ENCODE measurements at places on chromosomes 5 and 9.

GRCh38 chr9:86563936-86564335, 209.7 kb upstream of the TUT7 start:
- no peak for DNase-seq

GRCh38 chr9:126982215-126983002, 67.8 kb downstream of the RALGPS1 start:
- no peak for DNase-seq

- DNase-seq, result no peak
Observed at GRCh38 chr5:128920345-128921215, 44.7 kb upstream of the SLC27A6 start.

DNA sequence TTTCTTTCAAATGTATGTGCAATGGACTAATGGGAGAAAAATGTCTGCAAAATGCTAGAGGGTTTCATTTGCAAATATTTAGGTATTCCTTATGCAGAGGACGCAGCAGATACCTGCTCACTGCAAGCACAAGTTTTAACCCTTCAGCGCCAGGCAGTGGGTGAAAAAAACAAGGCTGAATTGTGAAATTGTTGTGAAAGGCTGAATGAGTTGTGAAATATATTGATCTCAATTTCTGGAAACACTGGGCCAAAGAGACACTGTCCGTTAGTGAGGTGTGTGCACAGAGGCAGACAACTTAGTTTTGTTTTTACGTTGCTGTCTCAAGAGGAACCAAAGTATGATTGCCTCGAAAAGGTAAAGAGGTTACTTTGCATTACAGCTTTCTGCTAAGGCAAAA, 18.8 kb downstream of the FUBP3 start:
- no peak for DNase-seq

DNA sequence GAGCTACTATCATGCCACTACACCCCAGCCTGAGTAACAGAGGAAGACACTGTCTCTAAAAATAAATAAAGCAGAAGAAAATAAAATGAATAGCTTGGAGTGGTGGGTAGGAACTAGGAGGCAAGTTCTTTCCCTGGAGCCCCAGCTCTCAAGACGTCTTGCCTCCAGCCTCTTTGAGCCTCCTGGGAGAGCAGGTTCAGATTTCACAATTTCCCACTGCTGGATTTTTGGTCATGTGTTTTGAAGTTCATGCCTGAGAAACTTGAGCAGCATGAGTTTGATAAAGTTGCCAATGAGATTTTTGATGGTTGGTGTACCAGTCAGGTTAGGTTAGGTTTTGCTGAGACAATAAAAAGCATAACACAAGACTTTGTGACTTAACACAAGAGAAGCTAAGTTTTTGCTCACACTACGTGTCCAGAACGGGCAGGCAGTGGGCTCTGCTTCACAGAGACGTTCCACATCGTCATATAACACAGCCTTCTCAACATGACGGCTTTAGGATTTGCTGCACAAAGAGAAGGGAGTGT, 4.1 kb upstream of the CCDC69 start:
- no peak for DNase-seq

GRCh38 chr9:125810161-125810560, 63.0 kb downstream of the PBX3 start:
- no peak for DNase-seq

DNA sequence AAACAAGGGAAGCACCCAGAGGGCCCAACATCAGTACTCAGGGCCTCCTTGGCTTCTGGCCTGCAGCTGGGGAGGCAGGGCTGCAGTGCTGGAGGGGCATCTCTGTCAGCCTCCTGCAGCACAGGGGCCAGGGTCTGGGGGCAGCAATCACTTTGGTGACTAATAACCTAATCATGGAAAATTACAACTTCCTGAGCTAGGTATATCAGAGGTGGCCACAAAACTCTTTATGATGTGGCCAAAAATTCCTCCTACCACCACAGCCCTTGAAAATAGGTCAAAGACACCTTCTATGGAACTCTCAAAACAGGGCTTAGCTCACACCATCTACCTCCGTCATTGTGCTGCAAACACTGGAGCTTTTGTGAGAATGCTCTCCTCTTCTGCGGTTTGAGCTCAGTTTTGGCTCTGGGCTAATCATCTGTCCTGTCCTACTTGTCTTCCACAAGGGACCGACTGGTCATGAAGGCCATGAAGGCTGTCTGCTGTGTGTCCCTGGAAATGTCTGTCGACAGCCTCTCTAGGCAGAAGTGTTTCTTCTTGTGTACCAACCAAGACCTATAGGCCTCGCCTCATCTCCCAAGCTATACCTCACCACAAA, 28.6 kb downstream of the CSF2 start:
- DNase-seq, result no peak

GRCh38 chr5:172606156-172606785, 34.8 kb upstream of the NEURL1B start:
- DNase-seq, result no peak

- no peak for DNase-seq
Observed at GRCh38 chr9:89872426-89872912, 267.7 kb downstream of the GADD45G start.

GRCh38 chr9:105332471-105332870, 88.0 kb downstream of the SLC44A1 start:
- no peak for DNase-seq

GRCh38 chr5:50744776-50745175, 78.3 kb downstream of the PARP8 start:
- no peak for DNase-seq

GRCh38 chr5:145540375-145540774, 294.8 kb downstream of the PRELID2 start:
- no peak for DNase-seq

GRCh38 chr9:105963343-105964099, 269.2 kb downstream of the TMEM38B start:
- no peak for DNase-seq

- DNase-seq, result no peak
Observed at GRCh38 chr5:26948921-26949320, 89.5 kb downstream of the CDH9 start.

DNA sequence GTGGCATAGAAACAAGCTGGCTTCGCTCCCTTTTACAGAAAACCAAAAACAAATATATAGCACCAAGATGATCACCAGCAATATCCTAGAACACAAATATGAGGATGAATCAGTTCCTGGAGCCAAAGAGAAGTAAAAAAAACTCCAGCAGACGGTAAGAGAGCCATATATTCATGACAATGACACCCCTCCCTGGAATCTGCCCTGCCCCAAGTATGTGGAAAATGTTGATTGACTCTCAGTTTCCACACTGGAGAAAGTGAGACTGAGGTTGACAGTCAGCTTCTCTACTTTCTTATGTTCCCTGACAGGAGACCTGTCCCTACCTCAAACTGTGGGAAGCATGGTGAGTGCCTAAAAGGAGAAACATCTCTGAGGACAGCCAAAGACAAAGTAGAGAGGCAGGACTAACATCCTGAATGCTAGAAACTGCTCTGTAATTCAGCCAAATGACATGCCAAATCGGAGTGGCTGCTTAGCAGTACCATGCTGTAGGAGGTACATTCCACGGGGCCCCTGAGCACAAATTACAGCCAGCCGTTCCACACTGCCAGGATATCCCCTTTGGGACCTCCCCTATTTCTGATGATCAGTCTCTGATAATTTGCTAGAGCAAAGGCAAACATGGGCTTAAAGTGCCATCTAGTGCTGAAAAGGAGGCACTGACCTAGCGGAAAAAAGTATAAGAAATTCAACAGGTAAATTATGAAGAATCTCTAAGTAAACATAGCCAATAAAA, 424.0 kb upstream of the RGMB start:
- DNase-seq, result no peak

- no peak for DNase-seq
Observed at GRCh38 chr9:78547831-78548230, 250.9 kb downstream of the PSAT1 start.

DNA sequence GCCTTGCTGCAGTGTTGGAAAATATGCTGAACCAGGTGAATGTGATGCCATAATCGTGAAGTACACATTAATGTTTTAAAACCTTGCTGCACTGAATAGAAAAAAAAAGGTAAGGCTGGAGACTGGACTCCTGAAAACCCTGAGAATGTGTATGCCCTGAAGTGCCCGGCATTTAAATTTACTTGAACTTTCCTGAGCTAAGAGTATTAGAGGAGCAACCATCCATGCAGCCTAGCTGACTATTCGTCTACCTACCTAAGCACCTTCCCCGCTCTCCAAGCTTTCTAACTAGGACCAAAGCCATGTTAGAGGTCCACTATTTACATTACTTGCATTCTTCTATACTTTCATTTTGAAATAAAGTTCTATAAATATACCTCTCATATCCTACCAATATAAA, 1.4 kb downstream of the GABRG2 start:
- DNase-seq, result no peak

- DNase-seq, result no peak
Observed at GRCh38 chr9:7229571-7229970, 471.8 kb downstream of the KDM4C start.

GRCh38 chr5:152990649-152991048, 499.8 kb upstream of the GRIA1 start:
- DNase-seq, result no peak

DNA sequence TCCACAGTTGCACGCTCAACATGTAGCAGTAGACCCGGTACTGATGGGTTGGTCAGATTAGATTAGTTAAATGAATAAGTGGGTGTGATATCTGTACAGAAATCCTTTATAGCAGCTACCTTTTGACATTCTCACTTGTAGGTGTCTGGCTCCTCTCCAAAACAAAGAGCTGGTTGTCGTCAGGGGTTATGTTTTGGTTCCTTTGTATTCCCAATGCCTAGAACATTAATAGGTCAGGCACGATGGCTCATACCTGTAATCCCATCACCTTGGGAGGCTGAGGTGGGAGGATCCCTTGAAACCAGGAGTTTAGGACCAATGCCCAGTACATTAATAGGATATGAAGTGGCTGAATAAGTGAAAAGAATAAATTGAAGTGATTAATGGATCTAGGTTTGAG, 182.1 kb downstream of the SNCAIP start:
- DNase-seq, result no peak

DNA sequence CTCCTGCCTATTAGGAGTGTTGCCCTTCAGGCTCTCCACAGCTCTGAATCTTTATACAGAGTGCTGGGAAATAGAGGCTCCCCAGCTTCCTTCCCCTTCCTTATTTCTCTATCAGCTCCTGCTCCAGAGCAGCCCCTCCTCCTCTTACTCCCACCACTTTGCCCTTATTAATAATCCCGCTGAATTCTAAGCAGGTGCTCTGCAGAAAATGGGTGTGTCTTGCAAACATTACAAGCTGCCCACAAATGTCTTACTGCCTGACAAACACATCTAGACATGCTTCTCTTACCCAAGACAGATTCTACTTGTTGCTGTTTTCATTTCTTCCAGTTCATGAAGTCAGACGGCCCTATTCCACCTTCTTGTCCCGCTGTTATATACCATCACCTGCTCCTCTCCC, 6.4 kb downstream of the PHF24 start:
- DNase-seq, result no peak

- no peak for DNase-seq
Observed at GRCh38 chr5:24823625-24824024, 178.8 kb upstream of the CDH10 start.

GRCh38 chr9:121483473-121484031, 16.1 kb downstream of the GGTA1 start:
- no peak for DNase-seq

- no peak for DNase-seq
Observed at GRCh38 chr5:42507451-42508097, 84.3 kb downstream of the GHR start.

GRCh38 chr5:152349683-152350526, 55.2 kb downstream of the NMUR2 start:
- peak; percentile 36 for DNase-seq

DNA sequence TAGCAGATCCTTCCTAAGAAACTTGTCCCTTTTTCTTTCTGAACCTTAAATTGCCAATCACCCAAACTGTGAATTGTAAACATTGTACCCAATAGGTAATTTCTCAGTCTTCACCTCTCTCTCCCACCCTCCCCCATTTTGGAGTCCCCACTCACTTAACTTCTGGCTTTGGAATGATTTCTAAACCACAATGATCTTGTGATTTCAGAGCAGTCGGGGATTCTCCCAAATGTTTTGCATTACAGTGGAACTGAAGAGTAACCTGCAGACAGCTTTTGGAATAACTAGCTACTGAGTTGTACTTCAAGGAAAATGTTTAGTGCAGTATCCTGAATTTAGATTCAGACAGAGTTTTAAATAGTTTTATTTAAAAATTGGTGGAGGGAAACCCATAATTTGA, 19.2 kb downstream of the SLC27A6 start:
- DNase-seq, result no peak

GRCh38 chr9:136862849-136863622, 3.1 kb downstream of the EDF1 start:
- DNase-seq, result no peak

- DNase-seq, result no peak
Observed at GRCh38 chr5:67027171-67027570, 169.4 kb downstream of the CD180 start.

DNA sequence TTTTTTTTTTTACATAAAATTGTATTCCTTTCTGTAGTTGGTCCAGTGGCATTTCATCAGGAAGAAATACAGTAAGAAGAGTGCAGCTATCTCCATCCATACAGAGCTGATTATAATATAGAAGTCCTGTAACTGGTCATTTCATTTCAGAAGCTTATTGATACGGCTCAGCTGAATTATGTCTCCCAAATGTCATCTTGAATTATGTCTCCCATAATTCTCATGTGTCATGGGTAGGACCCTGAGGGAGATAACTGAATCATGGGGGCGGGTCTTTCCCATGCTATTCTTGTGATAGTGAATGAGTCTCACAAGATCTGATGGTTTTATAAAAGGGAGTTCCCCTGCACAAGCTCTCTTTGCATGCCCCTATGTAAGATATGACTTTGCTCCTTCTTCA, 492.9 kb downstream of the CHSY3 start:
- no peak for DNase-seq

DNA sequence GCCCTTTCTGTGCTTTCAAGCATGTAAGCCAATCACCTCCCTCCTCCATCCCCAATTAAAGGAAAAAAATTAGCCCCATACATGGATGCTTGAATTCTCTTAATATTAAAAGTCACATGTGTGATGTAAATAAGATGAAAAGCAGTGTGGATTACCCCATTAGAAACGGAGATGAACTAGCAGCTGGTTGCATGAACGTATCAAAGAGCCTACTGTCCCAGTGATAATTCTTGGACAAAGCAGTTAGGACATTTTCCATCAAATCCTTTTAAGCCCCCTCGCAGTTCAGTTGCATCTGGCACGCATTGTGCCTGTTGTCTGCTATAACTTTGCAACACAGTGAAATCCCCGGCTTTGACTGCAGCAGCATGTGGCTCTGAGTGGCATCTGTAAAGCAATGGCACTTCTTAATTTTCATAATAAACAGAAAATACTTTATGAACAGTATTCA, 285.6 kb downstream of the FBXL7 start:
- no peak for DNase-seq

GRCh38 chr5:96648023-96648422, 14.2 kb upstream of the CAST start:
- no peak for DNase-seq

DNA sequence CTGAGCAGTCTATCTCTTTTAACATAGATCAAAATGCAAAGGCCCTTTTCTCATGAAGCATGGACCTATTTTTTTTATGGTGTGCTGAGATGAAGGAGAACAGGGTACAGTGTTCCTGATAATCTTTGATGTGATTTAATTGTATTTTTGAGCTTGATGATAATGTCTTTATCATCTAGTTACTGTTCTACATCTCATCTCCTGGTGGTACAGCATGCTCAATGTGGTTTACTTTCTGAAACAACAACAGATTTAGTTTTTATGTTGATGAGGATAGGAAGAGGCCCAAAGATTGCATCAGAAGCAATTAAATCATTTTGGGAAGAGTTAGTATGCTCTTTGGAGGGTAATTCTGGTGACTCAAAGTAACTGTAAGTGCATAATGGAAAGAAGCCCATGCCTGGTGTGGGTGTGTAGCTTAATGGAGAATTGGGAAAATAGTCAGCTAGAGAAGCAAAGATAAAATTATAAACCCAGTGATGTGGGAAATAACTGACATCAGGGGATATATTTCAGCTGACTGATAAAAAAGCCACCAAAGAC, 123.0 kb upstream of the KCNN2 start:
- DNase-seq, result no peak
